ENCODE measurements at places on chromosomes 2 and 18. TPM values are rescaled to one million over a fixed set of nuclear protein-coding genes. Genes with fewer than 3 reads are reported as not detected.

DNA sequence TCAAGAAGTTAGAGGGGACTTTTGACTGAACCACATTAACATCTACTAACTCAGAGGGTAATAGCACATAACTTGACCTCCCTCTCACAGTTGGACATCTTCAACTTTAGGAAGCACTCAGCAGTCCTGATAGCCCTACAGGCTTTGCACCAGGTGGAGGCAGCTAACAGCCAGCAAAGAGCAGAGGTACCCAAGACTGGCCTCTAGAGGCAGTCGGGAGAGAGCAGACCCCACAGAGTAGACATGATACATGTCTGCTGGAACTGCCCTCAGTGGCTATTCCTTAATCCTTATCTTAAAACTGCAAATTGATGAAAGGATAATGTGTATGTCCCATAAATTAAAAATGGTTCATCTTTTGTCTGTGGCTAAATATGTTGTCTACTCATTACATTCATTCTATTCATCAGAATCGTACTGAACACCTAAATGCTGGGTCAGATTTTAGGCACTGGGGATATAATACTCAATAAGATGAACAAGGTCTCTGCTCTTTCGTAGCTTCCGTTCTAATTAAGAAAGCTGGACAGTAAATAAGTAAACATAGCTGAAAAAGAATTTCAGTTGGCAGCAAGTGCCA lies 49.8 kb downstream of the CAB39 start:
- no peak for DNase-seq

DNA sequence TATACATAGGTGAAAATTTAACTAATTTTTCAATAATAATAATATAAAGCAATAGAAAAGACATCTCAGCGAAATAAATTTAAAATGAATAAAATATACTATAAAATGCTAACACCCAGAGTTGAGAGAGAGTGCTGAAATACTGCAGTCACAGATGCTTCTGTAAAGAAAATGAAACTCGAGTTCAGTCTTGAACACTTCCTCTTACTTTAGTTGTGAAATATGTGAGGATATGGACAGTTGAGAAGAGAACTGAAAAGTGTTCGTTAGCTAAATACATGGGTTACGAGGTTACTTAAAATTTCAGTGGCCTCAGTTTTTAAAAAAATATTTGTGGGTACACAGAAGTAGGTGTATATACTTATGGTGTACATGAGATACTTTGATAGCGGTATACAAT lies 106.8 kb downstream of the DNAH7 start:
- DNase-seq: no peak

GRCh38 chr2:15850534-15850933 lies 89.8 kb upstream of the MYCN start:
- DNase-seq: no peak

GRCh38 chr2:148201075-148202004 lies 180.4 kb downstream of the MBD5 start:
- no peak for DNase-seq

GRCh38 chr2:201057715-201058248 lies 13.7 kb downstream of the HYCC2 start:
- no peak for DNase-seq

GRCh38 chr2:134258684-134259388 lies 5.0 kb downstream of the MGAT5 start:
- DNase-seq: peak; percentile 22

DNA sequence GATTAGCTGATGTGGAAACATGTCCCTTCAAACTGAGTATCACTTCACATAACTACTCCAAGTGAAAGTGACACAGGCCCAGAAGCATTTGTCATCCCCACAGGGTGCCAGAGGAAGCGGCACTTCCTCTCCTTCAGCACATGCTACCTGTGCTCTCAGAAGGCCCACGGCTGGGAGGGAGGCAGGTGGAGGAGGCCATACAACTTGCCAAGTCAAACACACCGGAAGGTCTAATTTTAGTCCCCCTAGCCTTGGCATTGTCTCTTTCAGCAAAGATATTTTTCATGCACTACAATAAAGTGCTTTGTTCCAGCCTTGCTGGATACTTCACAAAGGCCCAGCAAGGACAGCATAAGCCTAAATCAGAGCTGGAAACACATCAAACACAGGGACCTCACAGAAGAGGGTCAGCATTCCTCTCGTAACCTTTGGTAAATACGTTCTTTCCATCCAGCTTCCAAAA lies 38.0 kb downstream of the VSNL1 start:
- no peak for DNase-seq

DNA sequence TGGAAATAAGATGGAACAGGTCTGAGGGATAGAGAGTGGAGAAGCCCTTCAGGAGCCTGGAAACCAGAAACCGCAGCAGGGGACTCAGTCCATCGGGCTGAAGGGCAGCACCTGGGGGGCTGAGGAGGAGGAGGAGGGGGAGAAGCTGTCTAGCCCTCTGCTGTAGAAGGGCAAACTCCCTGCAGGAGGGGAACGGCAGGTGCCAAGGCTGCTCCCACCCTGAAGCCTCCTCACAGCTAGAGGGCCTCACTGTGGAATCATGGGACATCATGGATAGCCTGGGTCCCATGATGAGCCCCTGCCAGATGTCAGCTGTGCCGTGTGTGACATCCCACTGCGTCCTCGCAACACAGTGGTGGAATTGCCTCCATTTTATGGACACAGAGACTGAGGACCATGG lies 435 bp downstream of the MYO7B start:
- no peak for DNase-seq

PLEK gene
- total RNA-seq: 1.6 TPM

MALT1 gene
- total RNA-seq: 26.9 TPM
